ENCODE measurements at places on chromosomes 5 and 9. TPM values are rescaled to one million over a fixed set of nuclear protein-coding genes. Genes with fewer than 3 reads are reported as not detected.
A peak's percentile ranks its signal among the peaks of the same experiment; 100 is the strongest.

DNA sequence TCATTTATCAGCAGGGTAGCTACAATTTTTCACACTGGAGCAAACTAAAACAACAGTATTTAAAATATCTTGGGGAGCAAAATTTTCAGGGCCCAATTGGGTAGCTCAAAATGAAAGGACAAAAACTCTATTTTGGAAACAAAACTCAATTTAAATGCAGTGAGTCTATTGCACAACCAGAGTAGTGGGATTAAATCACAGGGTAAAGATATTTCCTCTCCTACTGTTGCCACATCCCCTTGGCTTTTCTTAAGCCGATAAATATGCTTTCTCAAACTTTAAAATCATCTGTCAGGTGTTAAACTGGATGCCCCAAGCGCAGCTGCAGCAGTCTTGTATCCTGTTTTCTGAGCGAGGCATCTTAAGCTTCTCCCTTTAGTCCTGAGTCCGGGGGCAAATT lies 1474.3 kb upstream of the CDH9 start:
- no peak overlapping the region for H3K27ac ChIP-seq
- no peaks in the 10 kb centered on the region for H3K4me1 ChIP-seq

- no peaks in the 10 kb centered on the region for H3K36me3 ChIP-seq
- H3K4me3 ChIP-seq = peak within 1 kb of the TSS; percentile 72
- DNase-seq = no peak
Observed at GRCh38 chr5:132746954-132747615, at the start of gene CCNI2. TSS of gene CCNI2 (plus strand) at chr5:132747426. CDS start at chr5:132747496, 70 bp downstream.

DNA sequence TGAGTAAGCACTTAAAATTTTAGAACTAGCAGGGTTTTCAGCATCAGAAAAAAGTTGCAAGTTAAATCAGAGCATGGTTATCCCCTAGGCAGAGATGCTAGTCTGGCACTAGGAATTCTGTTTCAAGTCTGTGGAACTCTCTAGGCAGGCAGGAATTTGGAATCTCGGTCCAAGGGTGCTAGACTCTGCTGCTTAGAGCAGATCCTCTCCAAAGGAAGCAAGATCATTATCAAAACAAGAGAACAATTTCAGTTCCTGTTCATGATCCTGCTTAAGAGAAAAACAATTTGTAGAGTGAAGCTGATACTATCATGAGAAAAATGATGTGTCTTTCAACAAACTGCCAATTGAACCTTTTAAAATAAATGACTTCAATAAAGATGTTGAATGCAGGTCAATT lies 420.7 kb downstream of the KIF4B start:
- H3K27me3 ChIP-seq = no peaks in the 10 kb centered on the region
- DNase-seq = no peak
- H3K27ac ChIP-seq = no peak overlapping the region
- H3K4me1 ChIP-seq = no peaks in the 10 kb centered on the region

Gene RFESD
- total RNA-seq = 5.5 TPM

Gene F2R
- 8.1 TPM for total RNA-seq

DNA sequence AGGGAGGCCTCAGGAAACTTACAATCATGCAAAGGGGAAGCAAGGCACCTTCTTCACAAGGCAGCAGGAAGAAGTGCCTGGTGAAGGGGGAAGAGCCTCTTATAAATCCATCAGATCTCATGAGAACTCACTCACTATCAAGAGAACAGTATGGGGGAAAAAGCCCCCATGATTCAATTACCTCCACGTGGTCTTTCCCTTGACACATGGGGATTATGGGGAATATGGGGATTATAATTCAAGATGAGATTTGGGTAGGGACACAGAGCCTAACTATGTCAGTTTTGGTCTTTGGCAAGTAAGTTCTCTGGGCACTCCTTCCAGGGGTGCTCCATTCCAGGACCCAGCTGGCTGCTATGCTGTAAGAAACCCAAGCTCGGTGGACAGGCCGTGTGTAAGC lies 275.3 kb upstream of the TUT7 start:
- peaks cover 16% of the 10 kb centered on the region for H3K27me3 ChIP-seq
- H3K36me3 ChIP-seq = no peaks in the 10 kb centered on the region
- no peak overlapping the region for H3K4me3 ChIP-seq
- no peak for DNase-seq
- no peak overlapping the region for H3K27ac ChIP-seq
- no peaks in the 10 kb centered on the region for H3K4me1 ChIP-seq

Gene WNT8A
- total RNA-seq = not detected

DNA sequence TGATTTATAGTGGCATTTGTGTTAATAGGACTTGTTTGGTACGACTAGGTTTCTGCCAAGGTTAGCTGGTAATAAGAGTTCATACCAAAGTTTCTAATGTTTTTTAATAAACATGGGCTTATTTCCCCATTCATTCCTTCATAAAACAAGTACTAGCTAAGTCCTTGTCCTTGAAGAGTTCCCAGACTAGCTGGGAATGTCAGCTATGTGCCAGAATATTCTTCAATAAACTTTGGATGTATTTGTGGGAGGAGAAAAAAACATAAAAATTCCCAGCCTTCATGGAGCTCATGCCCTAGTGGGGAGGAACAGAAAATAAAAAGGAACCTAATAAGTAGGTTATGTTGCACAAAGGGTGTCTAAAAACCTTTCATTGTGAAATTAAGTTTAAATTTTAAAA lies 176.9 kb downstream of the DENND1A start:
- no peak overlapping the region for H3K27ac ChIP-seq
- no peak overlapping the region for H3K4me3 ChIP-seq
- H3K27me3 ChIP-seq = no peaks in the 10 kb centered on the region
- H3K36me3 ChIP-seq = no peaks in the 10 kb centered on the region
- no peaks in the 10 kb centered on the region for H3K4me1 ChIP-seq

DNA sequence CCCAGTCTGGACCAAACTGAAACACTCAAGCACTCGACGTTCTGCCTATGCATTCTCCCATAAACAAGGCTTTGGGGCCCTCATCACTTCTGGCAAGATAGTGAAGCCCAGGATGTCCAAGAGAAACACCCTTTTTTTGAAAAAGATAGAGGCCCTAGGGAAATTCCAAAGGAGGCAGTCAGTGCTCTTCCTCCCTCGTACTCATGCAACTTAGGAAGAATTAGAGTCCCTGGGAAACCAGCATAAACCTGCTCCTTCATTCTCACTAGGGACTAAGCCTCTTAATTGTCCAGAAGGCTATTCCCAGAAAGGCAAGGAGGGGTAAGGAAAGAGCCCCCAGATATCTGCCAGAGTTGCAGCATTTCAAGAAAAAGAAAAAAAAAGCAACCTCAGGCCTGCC lies 7.8 kb upstream of the RUSC2 start:
- no peak for DNase-seq
- no peaks in the 10 kb centered on the region for H3K36me3 ChIP-seq
- peaks cover 7% of the 10 kb centered on the region for H3K27me3 ChIP-seq

GRCh38 chr9:126674365-126675146 lies 60.8 kb downstream of the LMX1B start:
- H3K4me3 ChIP-seq = no peak overlapping the region
- H3K4me1 ChIP-seq = peaks cover 14% of the 10 kb centered on the region
- no peak for DNase-seq
- peaks cover 39% of the 10 kb centered on the region for H3K27me3 ChIP-seq
- H3K36me3 ChIP-seq = no peaks in the 10 kb centered on the region
- H3K27ac ChIP-seq = no peak overlapping the region

Gene TMEM8B
- total RNA-seq = 1.8 TPM

Gene KLHL3
- total RNA-seq = 3.0 TPM

Gene SLC6A19
- total RNA-seq = not detected

DNA sequence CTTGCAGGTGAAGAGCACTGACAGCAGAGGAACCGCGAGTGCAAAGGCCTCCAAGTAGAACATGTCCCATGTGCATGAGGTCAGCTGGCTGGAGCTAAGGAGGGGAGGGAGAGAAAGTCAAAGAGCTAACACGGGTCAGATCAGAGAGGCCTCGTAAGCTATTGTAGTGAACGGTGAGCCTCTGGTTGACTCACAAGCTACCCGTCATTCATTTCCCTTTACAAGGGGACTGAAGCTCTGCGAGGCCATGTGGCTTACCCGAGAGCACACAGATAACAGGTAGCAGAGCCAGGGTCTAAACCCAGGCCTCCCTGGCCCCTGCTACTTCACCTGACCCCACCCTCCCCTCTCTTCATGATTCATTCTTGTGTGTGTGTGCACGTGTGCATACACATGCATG lies 152.7 kb upstream of the ADRA1B start:
- H3K4me1 ChIP-seq = peaks cover 7% of the 10 kb centered on the region
- no peaks in the 10 kb centered on the region for H3K36me3 ChIP-seq
- no peak overlapping the region for H3K27ac ChIP-seq
- H3K4me3 ChIP-seq = no peak overlapping the region
- no peak for DNase-seq

Gene SOX30
- total RNA-seq = not detected

- H3K4me3 ChIP-seq = peak overlapping the region; percentile 13
- no peaks in the 10 kb centered on the region for H3K27me3 ChIP-seq
- DNase-seq = no peak
- H3K4me1 ChIP-seq = peaks cover 21% of the 10 kb centered on the region
- peaks cover 6% of the 10 kb centered on the region for H3K36me3 ChIP-seq
Observed at GRCh38 chr9:91256235-91256634, 105.5 kb downstream of the AUH start.

GRCh38 chr5:169125571-169125970 lies 175.4 kb downstream of the SLIT3 start:
- no peak overlapping the region for H3K4me3 ChIP-seq
- no peaks in the 10 kb centered on the region for H3K4me1 ChIP-seq
- H3K27me3 ChIP-seq = peaks cover 6% of the 10 kb centered on the region
- DNase-seq = no peak
- H3K36me3 ChIP-seq = no peaks in the 10 kb centered on the region
- H3K27ac ChIP-seq = no peak overlapping the region

DNA sequence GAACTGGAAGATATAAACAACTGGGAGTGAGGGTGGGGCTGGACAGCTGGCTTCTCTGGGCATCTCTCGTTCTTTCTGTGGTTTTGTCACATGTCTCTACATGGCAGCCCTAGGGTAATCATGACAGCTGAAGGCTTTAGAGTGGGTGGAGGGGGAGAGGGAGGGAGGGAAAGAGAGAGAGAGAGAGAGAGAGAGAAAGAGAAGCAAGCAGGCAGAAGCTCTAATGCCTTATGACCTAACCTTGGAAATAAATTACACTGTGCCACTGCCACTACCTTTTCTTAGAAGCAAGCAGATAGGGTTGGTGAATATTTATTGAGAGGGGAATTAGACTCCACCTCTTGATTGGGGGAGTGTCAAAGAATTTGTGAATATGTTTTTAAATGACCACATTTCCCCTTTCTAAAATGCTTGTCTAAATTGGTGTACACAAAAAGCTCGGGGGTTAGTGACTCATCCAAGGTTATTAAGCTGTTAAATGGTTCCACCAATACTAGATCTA lies 2.6 kb upstream of the DAPK1 start:
- no peaks in the 10 kb centered on the region for H3K36me3 ChIP-seq
- no peak for DNase-seq
- H3K27ac ChIP-seq = no peak overlapping the region
- peaks cover 6% of the 10 kb centered on the region for H3K4me1 ChIP-seq
- H3K27me3 ChIP-seq = peaks cover 43% of the 10 kb centered on the region
- H3K4me3 ChIP-seq = no peak overlapping the region

DNA sequence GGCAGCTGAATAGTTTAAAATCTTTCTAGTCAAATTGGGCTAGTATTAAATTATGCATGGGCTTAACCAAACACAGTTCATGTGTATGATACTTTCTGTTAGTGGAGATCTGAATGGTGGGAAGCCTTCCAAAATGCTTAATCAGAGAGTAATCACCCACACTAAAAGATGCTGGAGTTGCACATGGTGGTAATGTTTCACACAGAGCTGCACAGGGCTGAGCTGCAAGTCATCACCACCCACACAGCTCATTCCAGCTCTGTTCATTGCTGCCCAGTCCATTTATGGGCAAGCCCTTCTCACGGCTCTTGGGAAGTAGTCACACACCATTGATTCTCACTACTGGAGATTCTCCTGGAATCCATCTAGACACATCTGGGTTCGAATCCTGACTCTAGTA lies 351.5 kb upstream of the KCNN2 start:
- H3K4me1 ChIP-seq = no peaks in the 10 kb centered on the region
- no peak overlapping the region for H3K4me3 ChIP-seq
- H3K27ac ChIP-seq = no peak overlapping the region
- no peaks in the 10 kb centered on the region for H3K27me3 ChIP-seq

Gene PRELID2
- 3.3 TPM for total RNA-seq

- H3K27ac ChIP-seq = peak overlapping the region; percentile 99
- DNase-seq = peak; percentile 65
- no peaks in the 10 kb centered on the region for H3K27me3 ChIP-seq
- peak overlapping the region; percentile 98 for H3K4me3 ChIP-seq
Observed at GRCh38 chr9:6681957-6682501, 36.5 kb upstream of the GLDC start.

GRCh38 chr5:8481007-8481406 lies 612.1 kb downstream of the MTRR start:
- H3K27me3 ChIP-seq = no peaks in the 10 kb centered on the region
- no peak overlapping the region for H3K4me3 ChIP-seq
- H3K4me1 ChIP-seq = no peaks in the 10 kb centered on the region
- no peak for DNase-seq
- no peak overlapping the region for H3K27ac ChIP-seq

Gene PCDHGB1
- total RNA-seq = 0.17 TPM

- peaks cover 25% of the 10 kb centered on the region for H3K27me3 ChIP-seq
- H3K4me1 ChIP-seq = peaks cover 16% of the 10 kb centered on the region
Observed at GRCh38 chr5:1226839-1227581, 1.8 kb downstream of the SLC6A18 start.

Gene HTR1A
- total RNA-seq = not detected

- DNase-seq = no peak
- peak overlapping the region; percentile 53 for H3K4me3 ChIP-seq
- no peaks in the 10 kb centered on the region for H3K27me3 ChIP-seq
- peaks cover 57% of the 10 kb centered on the region for H3K4me1 ChIP-seq
- H3K36me3 ChIP-seq = peaks cover 25% of the 10 kb centered on the region
Observed at GRCh38 chr5:131367219-131367860, 103.5 kb downstream of the CDC42SE2 start.

- H3K27me3 ChIP-seq = no peaks in the 10 kb centered on the region
- peaks cover 6% of the 10 kb centered on the region for H3K36me3 ChIP-seq
- H3K4me1 ChIP-seq = peaks cover 4% of the 10 kb centered on the region
- no peak overlapping the region for H3K4me3 ChIP-seq
- no peak overlapping the region for H3K27ac ChIP-seq
Observed at GRCh38 chr9:120608421-120608820, 28.5 kb upstream of the CDK5RAP2 start.

DNA sequence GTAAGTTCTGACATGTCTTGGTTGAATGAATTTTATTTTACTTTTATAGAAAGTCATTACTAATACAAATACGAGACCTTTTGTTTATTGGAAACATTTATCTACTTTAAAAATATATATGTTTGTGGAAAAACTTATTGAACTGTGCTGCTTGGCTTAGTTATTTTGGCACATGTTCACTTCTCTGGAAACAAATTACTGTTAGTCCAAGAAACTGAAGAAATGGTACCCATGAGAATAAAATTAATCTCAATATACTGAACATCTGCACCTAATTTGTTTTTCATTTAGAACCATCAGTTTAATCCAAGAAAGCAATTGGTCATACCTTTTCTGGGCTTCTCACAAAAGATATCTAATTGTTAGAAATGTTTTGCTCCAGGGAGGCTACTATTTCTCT lies 32.2 kb downstream of the INVS start:
- H3K27me3 ChIP-seq = no peaks in the 10 kb centered on the region
- peaks cover 4% of the 10 kb centered on the region for H3K36me3 ChIP-seq
- no peaks in the 10 kb centered on the region for H3K4me1 ChIP-seq
- H3K4me3 ChIP-seq = no peak overlapping the region
- no peak for DNase-seq

Gene TRIM14
- 49.0 TPM for total RNA-seq

Gene PRR7
- 0.83 TPM for total RNA-seq

Gene SLC23A1
- total RNA-seq = 0.36 TPM

GRCh38 chr5:151868451-151868850 lies 56.2 kb downstream of the GLRA1 start:
- no peak for DNase-seq
- H3K27ac ChIP-seq = no peak overlapping the region
- H3K36me3 ChIP-seq = no peaks in the 10 kb centered on the region
- H3K4me1 ChIP-seq = peaks cover 3% of the 10 kb centered on the region

Gene LRRC14B
- not detected for total RNA-seq

- H3K4me1 ChIP-seq = no peaks in the 10 kb centered on the region
- no peak for DNase-seq
- H3K36me3 ChIP-seq = peaks cover 9% of the 10 kb centered on the region
Observed at GRCh38 chr5:50302815-50303490, 138.1 kb downstream of the EMB start.

All from natural killer cell treated with Interleukin-12 subunit alpha and Interleukin-12 subunit beta and Interleukin-15 and Interleukin-18, amount 100 ng/mL, for 72 hours (primary cell).